GM12891 (cell line): ENCODE measurements at places on chromosomes 5 and 9.

- DNase-seq, result no peak
Measured at GRCh38 chr5:98785244-98785643, 11.8 kb downstream of the RGMB start.

- DNase-seq, result no peak
Measured at GRCh38 chr9:110746211-110746930, 77.8 kb downstream of the MUSK start.

- no peak for DNase-seq
Measured at GRCh38 chr5:66015196-66015960, 89.0 kb downstream of the ERBIN start.

GRCh38 chr9:114611516-114612271 is 603 bp downstream of the TMEM268 start:
- DNase-seq, result no peak

GRCh38 chr9:112785986-112786385 is 35.4 kb downstream of the SNX30 start:
- no peak for DNase-seq

GRCh38 chr9:32423371-32423770 is 38.9 kb downstream of the ACO1 start:
- no peak for DNase-seq

GRCh38 chr5:174721530-174722432 is 2.6 kb upstream of the MSX2 start:
- DNase-seq, result no peak

- DNase-seq, result no peak
Measured at GRCh38 chr5:56105511-56106291, 110.9 kb upstream of the IL6ST start.

DNA sequence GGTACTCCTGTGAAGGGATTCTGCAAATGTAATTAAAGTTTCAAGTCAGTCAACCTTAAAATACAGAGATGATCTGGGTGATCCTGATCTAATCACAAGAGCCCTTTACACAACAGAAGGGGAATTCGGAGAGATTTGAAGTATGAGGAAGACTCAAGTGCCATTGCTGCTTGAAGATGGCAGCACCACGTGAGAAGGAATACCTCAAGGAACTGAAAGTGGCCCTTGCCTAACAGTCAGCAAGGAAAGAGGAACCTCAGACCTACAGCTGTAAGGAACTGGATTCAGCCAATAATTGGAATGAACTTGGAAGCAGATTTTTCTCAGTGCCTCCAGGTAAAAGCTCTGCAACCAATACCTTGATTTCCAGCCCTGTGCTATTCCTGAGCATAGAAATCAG is 87.4 kb downstream of the THBS4 start:
- no peak for DNase-seq

DNA sequence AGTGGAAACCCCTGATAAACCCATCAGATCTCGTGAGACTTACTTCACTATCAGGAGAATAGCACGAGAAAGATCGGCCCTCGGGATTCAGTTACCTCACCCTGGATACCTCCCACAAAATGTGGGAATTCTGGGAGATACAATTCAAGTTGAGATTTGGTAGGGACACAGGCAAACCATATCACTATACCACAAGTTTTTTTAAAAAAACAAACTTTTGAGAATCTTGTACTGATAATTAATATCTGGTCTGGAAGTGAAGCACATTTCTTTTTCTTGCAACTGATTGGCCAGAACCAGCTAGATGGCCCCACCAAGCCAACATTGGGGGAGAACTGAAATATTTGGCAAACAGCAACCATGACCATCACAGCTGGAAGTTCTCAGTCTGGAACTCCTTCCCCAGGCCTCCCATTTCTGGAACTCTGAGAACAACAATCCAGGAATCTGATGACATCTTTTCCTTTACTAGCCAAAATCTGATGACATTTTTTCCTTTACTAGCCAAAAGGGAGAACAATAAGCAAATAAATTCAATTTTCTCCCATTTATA is 51.8 kb upstream of the CDKN2B start:
- no peak for DNase-seq

- no peak for DNase-seq
Measured at GRCh38 chr5:119420169-119420568, 32.1 kb upstream of the HSD17B4 start.

- DNase-seq, result no peak
Measured at GRCh38 chr5:118479285-118479684, 509.1 kb downstream of the DTWD2 start.

DNA sequence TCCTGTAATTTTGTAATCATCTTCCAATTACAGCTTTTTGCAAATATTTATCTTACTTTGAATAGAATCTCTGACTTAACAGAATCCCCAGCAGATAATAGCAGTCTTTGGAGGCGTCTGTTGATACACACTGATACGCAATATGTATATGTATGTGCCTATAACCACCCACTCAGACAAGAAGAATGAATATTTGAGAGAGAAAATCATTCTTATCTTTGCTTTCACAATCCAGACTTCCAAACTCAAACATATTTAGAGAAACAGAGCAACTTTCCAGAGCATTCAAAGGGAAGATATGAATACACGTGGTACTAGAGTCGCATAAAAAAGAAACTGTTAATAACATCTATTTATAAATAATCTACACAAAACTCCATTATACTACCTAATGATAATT is 6.1 kb downstream of the RORB start:
- no peak for DNase-seq

GRCh38 chr5:134732819-134733218 is 5.5 kb upstream of the CAMLG start:
- DNase-seq, result no peak

- no peak for DNase-seq
Measured at GRCh38 chr9:107243742-107244141, 39.3 kb upstream of the RAD23B start.
